ENCODE measurements at places on chromosomes 3 and 15. TPM values are rescaled to one million over a fixed set of nuclear protein-coding genes. Genes with fewer than 3 reads are reported as not detected.
A peak's percentile ranks its signal among the peaks of the same experiment; 100 is the strongest.

IL17RE gene
- 0.64 TPM for total RNA-seq

PIK3CB gene
- 8.4 TPM for total RNA-seq

DNA sequence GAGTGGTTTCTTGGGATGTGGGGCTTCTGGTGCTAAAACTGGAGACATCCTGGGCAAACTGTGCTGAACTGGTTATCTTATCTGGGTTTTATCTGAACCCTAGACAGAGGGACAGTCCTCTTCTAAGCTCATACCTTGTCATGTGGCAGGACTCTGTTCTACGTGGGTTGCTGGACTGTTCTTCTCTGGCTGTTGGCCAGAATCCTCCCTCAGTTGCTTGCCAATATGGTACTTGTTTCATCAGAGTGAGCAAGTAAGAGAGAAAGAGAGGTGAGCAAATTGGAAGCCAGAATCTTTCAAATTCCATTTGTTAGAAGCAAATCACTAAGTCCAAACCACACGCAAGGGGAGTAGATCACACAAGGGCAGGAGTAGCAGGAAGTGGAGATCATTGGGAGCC lies 291.5 kb upstream of the TBL1XR1 start:
- DNase-seq: no peak

DNA sequence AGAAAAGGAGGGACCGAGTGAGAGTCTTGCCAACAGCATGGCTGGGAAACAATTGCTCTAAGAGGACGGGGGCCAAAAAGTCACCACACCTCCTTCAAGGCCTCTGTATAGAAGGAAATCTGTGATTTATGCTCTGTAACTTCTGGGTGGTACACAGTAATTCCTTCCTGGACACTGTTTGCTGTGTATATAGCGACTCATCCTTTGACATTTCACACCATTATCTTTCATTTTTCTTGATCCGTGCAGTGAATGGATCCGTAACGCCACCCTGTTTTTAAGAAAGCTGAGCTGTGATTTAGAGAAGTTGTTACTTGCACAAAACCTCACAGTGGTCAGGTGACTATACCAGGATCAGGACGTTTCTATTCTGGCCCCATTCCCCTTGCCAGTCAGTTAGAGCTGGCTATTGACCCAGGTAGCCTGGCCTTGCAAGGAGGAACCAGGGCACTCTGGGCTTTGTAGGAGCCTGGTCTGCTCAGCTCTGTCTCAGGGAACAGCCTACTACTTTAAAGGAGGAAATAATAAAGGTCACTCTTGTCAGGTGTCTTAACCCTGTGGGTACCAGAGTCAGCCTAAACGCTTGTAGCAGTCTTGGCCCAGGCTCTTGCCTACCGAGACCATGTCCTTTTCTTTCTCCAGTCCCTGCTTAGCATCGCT lies 86.5 kb upstream of the MYZAP start:
- no peak for DNase-seq

- DNase-seq: no peak
Measured at GRCh38 chr15:98646546-98647025, 1.8 kb upstream of the IGF1R start.

DNA sequence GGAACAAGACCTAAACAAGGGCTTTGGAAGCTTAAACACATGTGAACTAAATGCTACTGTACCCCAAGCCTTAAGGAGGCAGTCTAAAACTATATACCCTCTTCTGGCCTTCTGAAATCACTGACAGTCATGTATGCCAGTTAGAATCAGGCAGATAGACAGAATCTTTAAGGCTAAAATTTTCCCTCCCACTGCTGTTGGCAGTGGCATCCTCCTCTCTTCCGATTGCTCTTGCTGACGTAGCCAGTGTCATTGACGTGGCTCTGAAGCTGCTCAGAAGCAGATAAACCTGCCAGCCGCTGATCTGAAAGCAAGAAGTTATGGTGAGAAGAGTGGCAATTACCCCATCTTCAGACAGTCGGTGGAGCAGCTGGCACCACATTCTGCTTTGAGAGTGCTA lies 3.3 kb downstream of the RYR3 start:
- DNase-seq: no peak

DNA sequence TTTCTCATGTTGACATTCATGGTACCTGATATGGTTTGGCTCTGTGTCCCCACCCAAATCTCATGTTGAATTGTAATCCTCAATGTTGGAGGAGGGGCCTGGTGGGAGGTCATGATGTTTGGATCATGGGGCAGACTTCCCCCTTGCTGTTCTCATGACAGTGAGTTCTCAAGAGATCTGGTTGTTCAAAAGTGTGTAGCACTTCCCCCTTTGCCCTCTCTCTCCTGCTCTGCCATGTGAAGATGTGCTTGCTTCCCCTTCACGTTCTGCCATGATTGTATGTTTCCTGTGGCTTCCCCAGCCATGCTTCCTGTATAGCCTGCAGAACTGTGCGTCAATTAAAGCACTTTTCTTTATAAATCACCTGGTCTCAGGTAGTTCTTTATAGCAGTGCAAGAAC lies 3.3 kb upstream of the UBL7 start:
- DNase-seq: no peak

- no peak for DNase-seq
Measured at GRCh38 chr3:10361375-10361774, 40.5 kb upstream of the SEC13 start.

BFSP2 gene
- not detected for total RNA-seq

ISLR2 gene
- total RNA-seq: not detected

DNA sequence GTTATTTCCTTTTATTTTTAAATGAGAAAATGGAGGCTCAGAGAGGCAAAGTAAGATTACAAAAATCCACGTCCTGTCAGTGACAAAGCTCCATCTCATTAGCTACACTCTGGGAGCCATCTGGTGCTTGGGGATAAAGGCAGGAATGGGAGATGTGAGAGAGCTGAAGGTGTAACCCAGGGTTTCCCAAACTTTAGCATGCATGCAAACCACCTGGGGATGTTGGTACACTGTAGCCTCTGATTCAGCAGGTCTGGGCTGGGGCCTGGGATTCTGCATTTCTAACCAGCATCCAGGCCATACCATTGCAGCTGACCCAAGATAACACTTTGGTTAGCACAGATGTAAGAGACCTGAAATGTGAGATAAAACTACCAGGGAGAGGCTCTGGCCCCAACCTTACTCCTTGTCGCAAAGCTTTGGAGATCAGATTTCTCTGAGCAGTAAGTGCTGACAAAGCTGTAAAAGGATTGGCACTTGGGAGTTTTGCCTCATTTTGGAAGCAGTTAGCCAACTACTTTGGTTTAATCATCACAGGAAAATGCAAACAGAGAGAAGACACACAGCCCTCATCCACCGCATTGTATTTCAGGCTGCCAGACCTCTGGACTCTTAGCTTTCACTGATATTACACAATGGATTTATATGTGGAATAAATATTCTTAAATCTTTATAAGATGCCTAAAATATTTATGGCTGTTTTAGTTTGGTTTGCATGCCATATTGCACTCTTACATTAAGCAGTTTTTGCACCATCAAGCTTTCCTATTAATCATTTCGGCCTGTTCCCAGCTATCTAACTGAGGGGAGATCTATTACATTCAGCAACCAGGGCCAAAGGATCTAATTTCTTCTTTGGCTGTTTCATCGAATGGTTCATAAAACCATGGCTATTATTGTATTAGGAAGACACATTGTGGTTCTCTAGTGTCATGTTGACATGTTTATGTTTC lies 263.0 kb downstream of the EBLN2 start:
- DNase-seq: peak; percentile 34

EOMES gene
- not detected for total RNA-seq

- no peak for DNase-seq
Measured at GRCh38 chr15:85477061-85477460, 96.7 kb downstream of the AKAP13 start.

DNA sequence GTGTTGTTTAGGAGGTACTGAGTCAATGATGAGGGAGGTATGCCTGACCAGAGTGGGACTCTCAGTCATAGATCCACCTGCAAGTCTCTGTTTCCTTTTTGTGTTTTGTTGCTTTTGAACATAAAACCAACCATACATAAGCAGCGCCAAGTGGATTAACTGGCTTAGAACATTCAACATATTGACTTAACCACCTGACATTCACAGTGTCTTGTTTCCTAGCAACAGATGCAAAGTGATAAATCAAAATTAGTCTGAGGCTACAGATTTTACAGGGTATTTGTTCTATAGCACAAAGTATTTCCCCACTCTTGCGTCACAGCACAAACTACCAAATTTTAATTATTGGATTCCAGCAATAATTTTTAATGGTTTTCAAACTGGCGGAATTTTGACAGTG lies 283.8 kb downstream of the BBX start:
- DNase-seq: no peak

GOLGA8N gene
- 2.6 TPM for total RNA-seq

GRAMD2A gene
- under 0.01 TPM for total RNA-seq

GRCh38 chr3:129358772-129359371 lies 69.6 kb downstream of the EFCAB12 start:
- no peak for DNase-seq

DNA sequence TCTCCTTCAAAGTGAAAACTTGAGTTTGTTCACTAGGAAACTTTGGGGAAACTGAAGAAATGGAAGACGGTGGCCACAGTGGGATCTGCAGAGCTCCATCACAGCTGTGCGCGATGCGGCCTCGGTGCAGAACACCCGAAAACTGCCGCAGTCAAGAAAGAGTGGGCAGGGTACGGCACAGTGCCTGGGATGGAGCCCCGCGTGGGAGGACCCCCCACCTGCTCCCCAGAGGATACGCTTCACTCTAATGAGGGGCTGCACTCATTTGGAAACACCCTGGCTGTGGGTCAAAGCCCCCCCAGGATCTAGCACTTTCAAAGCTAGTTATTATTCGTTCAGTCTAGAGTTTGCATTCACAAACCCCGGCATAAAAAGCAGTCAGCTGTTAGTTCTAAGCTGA lies 9.5 kb downstream of the ADAMTS17 start:
- no peak for DNase-seq

GRCh38 chr3:153232851-153233271 lies 70.8 kb downstream of the RAP2B start:
- peak; percentile 77 for DNase-seq

GRCh38 chr3:33430061-33430460 lies 10.1 kb downstream of the UBP1 start:
- no peak for DNase-seq

FBXO40 gene
- not detected for total RNA-seq

GRCh38 chr3:99319961-99320360 lies 318.4 kb upstream of the COL8A1 start:
- DNase-seq: peak; percentile 73

CIB2 gene
- 4.8 TPM for total RNA-seq

DNA sequence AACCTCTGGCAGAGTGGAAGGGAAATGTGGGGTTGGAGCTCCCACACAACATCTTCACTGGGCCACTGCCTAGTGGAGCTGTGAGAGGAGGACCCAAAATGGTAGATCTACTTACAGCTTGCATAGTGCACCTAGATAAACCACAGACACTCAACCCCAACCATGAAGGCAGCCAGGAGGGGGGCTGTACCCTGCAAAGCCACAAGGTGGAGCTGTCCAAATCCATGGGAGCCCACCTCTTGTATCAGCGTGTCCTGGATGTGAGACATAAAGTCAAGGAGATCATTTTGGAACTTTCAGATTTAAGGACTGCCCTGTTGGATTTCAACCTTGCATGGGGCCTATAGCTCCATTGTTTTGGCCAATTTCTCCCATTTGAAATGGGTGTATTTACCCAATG lies 20.9 kb downstream of the TP63 start:
- peak; percentile 7 for DNase-seq

DNA sequence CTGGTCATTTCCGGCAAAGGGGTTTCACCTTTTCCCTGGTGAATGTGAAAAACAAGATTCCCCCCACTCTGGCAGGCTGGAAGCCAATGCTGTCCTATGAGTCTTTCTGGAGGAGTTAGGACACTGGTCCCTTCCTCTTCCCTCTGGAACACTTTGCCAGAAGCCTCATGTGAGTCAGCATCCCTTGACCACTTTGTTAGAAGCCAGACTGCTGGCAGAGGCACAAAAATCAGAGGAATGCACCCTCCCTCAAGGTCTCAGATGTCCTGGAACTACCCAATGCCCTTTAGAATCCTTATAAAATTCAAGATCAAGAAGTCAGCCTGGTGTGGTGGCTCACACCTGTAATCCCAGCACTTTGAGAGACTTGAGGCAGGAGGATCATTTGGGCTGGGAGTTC lies 26.6 kb downstream of the ITGB5 start:
- DNase-seq: peak; percentile 95

DNA sequence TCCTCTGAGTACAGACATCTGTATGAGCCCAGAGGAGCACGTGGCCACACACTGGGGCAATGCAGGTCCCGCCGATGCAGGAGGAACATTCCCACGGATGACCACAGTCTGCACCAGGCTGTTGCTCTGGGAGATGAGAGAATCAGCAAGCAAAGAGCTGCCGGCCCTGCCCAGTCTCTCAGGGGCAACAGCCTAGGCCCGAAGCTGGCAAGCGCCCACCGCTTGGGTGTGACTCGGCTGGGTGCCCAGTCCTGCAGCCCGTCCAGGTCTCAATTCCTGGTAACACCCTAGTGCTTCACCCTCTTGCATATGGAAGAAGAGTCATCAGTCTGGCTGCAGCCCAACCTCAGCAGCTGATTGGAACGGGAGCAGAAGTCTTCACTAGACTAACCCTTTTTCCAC lies 153.7 kb upstream of the HES1 start:
- peak; percentile 60 for DNase-seq

DNA sequence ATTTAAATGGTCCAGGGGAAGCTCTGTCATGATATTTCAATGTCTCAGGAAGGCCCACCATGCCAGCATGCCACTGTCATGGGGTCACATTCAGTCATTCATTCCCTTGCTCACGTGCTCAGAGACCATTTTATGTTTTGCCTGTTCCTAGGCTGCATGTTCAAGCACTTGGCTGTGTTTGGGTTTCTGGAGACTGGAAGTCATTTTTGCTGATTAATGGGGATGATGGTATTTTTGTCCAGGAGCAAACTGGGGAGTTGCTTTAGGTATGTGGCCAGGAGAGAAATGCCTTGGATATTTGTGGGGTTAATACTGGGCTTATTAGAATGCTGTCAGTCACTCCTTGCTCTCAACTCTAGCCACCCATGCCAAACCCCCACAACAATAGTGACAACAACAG lies 303.5 kb downstream of the PTPRG start:
- no peak for DNase-seq

ARID3B gene
- 2.6 TPM for total RNA-seq

GRCh38 chr3:144032531-144033239 lies 61.1 kb downstream of the DIPK2A start:
- DNase-seq: no peak

- peak; percentile 87 for DNase-seq
Measured at GRCh38 chr3:63979093-63979885, 44.0 kb downstream of the PSMD6 start.

DNA sequence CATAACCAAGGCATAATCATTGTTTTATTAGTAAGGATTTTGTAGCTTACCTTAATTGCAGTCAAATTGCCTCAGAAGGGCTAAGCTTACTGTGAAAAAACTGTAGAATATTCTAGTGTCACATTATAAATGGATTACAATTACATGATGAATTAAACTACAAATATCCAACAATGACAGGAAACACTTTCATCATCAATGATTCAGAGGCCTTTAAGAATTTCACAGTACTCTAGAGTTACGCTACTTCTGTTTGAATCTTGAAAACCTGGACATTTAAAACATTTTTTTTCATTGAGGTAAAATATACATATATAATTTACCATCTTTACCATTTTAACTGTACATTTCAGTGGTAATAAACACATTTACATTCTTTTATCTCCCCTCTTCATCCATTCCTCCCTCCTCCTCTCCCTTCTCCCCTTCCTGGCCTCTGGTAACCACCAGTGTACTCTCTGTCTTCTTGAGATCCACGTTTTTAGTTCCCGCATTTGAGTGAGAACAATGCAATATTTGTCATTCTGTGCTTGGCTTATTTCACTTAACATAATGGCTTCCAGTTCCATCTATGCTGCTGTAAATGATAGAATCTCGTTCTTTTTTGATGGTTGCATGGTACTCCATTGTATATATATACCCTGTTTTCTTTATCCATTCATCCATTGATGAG lies 54.7 kb downstream of the GJD2 start:
- DNase-seq: no peak

GRCh38 chr3:134471521-134472193 lies 14.1 kb downstream of the ANAPC13 start:
- DNase-seq: peak; percentile 37

Measured in fibroblast of villous mesenchyme (primary cell).